Activated CD8-positive, alpha-beta memory T cell treated with anti-CD3 and anti-CD28 coated beads for 1 hour (primary cell): ENCODE measurements at places on chromosomes 4 and X.

- no peak for DNase-seq
Measured at GRCh38 chr4:77734928-77735327, 84.2 kb downstream of the CNOT6L start.

GRCh38 chrX:4579999-4580398, 866.5 kb upstream of the PRKX start:
- no peak for DNase-seq

- no peak for DNase-seq
Measured at GRCh38 chr4:95155759-95156451, 392.9 kb downstream of the UNC5C start.

DNA sequence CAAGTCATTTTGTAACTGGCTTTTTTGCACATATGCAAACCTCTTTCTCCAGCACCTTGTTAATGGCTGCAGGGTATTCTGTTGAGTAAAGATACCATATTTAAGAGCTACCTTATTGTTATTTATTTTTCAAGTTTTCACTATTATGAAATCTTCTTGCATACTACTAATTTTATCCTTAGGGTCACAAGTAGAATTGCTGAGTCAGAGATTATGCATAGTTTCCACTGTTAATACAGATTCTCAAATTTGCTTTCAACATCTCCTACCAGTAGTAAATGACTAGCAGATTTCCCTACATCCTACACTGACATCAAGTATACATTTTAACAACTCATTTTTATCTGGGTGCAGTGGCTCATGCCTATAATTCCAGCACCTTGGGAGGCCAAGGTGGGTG, 112.6 kb downstream of the RELL1 start:
- DNase-seq = no peak

DNA sequence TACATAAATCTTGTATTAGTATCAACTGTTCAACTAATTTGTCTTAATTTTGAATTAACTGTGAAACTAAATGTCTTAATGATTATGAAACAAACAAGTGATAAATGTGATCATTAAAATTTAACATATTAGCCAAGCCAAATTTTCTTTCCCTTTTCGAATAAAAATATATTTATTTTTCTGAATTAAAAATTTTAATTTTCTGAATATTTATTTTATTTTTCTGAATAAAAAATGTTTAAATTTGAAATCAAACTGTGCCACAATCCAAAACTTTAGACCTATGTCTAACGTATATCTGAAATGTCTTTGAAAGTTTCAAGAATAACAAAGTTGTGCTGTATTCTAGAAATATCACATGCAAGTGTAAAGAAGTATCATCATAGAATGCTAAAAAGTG, 4.7 kb downstream of the GABRA2 start:
- DNase-seq = no peak

- no peak for DNase-seq
Measured at GRCh38 chr4:153518001-153518400, 51.8 kb downstream of the TMEM131L start.

GRCh38 chr4:23422878-23423277, 467.0 kb downstream of the PPARGC1A start:
- DNase-seq = no peak

GRCh38 chrX:639151-639550, 8.6 kb downstream of the SHOX start:
- DNase-seq = no peak

DNA sequence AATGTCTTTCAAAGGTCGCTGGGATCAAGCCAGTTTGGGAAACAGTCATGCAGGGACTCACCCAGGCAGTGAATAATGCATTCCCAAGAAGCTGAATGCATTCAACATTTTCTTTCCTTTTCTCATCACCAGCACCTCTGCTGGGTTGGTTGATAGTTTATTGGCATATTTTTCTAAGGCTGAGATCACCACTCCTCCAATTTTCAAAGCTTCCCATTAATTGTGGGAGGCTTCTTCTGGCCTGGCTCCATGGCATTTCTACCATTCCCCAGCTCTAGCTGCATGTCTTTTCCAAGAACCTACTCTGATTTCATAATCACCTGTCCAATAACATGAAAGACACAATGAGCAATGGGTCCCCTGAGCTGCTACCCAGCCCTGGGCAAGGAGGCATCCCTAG, 35.8 kb downstream of the CHRDL1 start:
- DNase-seq = no peak

DNA sequence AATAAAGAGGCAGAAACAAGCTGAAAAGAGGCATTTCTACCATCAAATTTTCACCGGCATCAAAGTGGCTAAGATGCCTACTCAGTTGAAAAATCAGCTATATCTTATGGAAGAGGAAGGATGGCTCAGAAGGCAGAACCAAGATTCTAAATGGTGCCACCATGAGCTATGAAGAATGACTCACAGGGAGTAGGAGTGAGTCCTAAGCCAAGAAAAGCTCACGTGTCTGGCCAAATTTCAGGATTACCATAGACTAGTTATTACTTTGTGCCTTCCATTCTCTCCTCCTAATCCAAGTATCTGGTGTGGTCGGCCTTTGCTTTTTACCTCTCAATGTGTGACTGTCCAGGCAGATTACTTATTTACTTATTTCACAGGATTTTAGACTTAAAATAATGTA, 54.8 kb downstream of the BMP3 start:
- no peak for DNase-seq

GRCh38 chr4:48538358-48538757, 48.3 kb downstream of the ZAR1 start:
- DNase-seq = no peak

DNA sequence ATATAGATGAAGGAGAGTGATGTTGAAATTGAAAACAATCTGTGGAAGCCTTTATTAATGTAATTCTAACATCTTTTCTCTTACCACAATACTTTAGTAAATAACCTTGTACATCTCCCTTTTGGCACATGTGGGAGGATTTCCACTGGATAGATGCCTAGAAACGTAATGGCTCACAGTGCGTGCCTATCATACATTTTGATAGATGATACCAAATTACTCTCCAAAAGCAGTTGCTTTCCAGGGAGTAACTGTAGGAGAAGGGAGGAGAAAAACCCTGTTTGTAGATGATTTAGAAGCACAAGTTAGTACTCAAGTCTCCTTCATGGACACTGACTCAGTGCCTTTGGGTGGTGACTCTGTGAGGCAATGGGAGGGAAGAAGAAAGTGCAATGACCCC, 476.3 kb downstream of the CCSER1 start:
- no peak for DNase-seq

DNA sequence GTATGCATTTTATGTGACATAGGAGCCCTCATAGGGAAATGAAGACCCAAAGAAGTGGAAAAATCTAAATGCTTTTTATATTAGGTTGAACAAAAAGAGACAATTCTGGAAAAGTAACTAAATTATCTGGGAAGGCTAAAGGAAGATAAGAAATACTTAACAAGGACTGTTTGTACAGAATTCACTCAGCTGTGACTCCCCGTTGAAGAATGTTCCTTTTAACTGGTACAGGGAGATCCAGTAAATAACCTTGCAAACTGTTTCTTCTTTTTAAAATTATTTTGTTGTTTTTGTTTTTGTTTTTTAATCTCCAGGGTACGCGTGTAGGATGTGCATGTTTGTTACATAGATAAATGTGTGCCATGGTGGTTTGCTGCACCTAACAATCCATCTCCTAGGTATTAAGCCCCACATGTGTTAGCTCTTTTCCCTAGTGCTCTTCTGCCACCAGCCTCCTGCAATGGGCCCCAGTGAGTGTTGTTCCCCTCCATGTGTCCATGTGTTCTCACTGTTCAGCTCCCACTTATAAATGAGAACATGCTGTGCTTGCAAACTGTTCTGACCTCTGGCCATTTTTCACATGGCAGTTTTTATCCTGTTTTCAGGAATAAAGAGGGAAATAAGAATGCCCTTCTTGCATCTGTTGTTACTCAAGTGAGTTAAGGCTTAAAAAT, 81.7 kb downstream of the PWWP3B start:
- no peak for DNase-seq

GRCh38 chr4:153021276-153021675, 85.2 kb downstream of the FHDC1 start:
- DNase-seq = no peak

DNA sequence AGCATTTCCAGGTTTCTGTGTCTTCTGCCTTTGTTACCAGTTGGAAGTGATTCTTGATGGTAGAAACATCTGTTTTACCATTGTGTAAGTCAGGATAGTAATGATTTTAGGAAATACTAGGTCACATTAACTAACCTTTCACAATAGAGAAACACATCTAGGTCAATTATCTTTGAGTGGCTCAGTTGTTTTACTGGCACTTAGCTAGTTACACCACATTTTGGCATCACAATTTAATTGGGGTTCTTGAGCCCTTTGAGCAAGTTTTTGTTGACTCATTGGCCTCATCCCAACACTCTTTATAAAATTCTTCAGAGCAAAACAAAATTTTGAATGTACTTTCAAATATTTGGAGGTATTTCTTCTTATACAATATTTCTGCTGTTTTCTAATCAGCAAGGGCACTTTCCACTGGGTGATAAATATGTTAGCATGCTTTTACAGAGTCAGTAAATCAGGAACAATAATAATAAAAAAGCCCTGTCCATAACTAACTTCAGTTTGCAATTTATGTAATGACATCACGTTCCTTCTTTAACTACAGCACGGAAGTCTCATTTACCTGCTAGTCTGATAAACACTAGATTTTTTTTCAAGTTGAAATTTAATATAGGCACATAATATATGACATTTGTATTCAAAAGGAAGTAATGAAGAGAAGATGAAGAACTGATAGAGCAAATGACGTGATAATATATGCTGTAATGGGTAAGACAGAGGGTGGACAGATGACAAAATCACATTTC, 64.8 kb upstream of the GK2 start:
- no peak for DNase-seq

GRCh38 chr4:1851575-1852410, 4.2 kb downstream of the LETM1 start:
- DNase-seq = no peak

DNA sequence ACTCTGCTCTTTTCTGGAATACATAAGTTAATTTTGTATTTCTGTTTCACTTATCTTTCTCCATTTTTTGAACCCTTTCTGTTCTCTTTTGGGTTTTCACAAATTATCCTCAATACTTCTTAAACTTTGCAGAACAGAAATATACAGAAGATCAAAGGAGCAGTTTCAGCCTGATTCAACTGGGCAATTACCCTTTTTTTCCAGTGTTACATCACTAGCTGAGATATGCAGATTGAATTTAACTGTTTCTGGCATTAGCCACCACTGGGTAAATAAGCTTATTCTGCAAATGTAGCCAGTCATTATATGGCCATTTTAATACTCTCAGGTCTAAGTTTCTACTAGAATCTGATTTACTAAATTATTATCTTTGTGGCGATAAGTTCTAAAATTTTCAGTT, 66.9 kb upstream of the GRID2 start:
- no peak for DNase-seq

DNA sequence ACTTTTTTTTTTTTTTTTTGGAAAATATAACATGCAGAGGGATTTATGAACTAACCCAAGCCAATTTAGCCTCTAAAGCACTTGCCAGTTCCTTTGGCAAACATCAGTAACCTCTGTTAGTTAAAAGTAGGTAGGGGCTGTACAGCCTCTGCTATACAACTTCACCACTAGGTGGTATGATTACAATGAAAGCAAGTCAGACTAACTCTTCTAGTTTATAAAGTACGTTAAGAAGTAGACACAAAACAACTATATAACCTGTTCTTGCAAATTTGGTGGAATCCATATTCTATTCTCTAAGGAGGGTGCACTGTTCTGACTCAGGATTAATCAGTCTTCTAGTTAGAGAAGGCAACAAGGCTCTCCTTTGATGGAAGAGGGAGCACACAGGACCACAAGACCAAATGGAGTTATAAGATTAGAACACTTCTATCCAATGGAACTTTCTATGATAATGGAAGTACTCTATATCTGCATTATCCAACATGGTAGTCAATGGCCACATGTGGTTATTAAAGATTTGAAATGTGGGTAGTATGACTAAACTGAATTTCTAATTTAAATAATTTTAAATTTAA, 12.8 kb downstream of the AIMP1 start:
- DNase-seq = no peak

DNA sequence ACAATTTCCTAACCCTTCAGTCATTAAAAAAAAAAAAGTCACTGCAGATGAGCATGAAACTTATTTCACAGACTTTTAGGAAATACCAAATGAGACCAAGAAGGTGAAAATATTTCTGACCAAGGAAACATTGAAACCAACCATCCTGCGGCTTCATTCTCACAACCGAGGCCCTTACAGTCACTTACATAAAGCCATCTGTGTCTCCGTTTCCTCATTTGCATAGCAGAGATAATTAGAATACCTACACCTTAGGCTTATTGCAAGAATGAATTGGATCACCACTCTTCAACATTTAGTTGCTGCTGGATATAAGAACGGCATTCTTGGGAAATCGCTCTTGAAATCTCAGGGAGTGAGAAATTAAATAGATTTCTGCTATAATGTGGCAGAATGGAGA, 356.2 kb downstream of the HS3ST1 start:
- no peak for DNase-seq

- DNase-seq = no peak
Measured at GRCh38 chr4:148166132-148166591, 276.1 kb downstream of the NR3C2 start.

- no peak for DNase-seq
Measured at GRCh38 chr4:184389978-184390900, 84.1 kb downstream of the IRF2 start.

GRCh38 chrX:110699109-110699508, 96.5 kb downstream of the CHRDL1 start:
- no peak for DNase-seq
